ENCODE measurements at places on chromosomes 13 and 19.

GRCh38 chr19:50232600-50232999 is 29.2 kb downstream of the MYH14 start:
- DNase-seq = no peak

DNA sequence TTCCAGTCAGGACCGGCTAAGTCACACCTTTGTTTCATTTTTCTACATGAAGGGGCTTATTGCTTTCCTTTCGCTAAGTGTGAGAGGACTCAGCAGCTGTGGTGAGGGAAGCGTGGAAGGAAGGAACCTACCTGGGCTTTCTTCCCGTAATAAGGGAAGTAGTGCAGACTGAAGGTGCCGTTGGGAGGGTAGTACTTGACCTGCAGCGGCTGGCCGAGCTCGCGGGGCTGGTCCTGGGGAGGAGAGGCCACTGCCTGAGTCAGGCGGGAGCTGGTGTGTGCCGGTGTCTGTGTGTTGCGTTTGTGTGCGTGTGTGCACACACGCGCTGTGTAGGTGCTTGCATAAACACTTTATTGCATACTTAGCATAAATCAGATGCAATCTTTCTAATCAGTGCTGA is 7.7 kb downstream of the ATP4B start:
- DNase-seq = no peak

DNA sequence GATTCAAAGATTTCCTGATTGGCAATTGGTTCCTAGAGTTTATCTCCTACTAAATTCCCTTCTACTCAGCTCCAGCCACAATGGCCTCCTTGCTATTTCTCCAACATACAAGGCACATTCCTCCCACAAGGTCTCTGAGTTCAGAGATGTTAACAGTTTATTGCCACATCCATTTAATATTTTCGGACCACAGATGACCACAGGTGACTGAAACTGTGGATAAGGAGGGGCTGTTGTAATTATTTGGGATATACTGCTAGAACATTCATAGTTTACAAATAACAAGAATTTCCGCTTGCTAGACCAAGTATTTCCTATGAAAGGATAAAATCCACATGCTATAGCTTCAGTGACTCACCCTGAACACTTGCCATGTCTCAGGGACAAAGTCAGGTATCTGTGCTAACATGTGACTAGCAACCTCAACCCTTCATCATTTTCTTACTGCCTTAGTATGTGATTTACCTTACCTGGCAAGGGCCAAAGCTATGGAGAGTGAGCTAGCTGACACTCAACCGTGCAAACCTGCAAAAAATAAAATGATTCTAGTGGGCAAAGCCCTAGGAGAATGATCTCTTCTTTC is 117.7 kb downstream of the TBC1D4 start:
- no peak for DNase-seq

DNA sequence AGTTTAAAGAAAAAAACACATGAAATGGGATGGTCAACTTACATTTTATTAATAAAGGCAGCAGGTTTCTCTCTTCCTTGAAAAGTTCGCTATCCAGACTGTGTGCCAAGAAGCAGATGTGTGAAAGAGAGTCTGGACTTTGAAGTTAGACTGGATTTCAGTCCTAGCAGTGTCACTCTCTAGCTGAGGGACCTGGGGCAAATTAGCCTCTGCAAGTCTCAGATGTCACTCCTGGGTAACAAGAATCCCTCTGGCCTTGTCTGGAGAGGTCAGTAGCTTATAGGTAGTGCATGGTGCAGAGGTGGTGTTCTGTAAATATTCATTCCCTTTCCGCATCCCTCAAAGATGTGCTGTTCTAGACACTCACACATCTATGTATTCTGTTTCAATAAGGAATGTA is 187.6 kb upstream of the RNF113B start:
- DNase-seq = no peak

- DNase-seq = no peak
Measured at GRCh38 chr13:46104868-46105267, at the start of gene CPB2. Gene CPB2 (minus strand): TSS chr13:46105033. CDS start chr13:46105009, 24 bp downstream.

- peak; percentile 38 for DNase-seq
Measured at GRCh38 chr13:60584976-60585375, 188.0 kb downstream of the TDRD3 start.

All from glutamatergic neuron (in vitro differentiated cells).